ENCODE measurements at places on chromosomes 11 and 22. TPM values are rescaled to one million over a fixed set of nuclear protein-coding genes. Genes with fewer than 3 reads are reported as not detected.

DNA sequence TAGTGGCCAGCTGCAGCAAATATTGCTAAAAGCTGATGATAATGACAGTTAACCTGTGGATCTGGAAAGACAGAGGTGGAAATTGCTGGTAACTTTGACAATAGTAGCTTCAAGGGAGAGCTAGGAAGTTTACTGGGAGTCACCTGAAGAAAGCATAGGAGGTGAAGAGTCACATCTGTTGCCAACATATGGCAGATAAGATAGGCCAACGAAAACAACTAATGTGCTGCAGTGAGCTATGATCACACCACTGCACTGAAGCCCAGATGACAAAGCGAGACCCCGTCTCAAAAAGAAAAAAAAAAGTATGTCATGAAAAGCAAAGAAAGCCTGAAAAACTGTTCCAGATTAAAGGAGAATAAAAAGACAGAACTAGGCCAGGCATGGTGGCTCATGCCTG, 4.3 kb upstream of the PRDM10 start:
- DNase-seq = no peak

DNA sequence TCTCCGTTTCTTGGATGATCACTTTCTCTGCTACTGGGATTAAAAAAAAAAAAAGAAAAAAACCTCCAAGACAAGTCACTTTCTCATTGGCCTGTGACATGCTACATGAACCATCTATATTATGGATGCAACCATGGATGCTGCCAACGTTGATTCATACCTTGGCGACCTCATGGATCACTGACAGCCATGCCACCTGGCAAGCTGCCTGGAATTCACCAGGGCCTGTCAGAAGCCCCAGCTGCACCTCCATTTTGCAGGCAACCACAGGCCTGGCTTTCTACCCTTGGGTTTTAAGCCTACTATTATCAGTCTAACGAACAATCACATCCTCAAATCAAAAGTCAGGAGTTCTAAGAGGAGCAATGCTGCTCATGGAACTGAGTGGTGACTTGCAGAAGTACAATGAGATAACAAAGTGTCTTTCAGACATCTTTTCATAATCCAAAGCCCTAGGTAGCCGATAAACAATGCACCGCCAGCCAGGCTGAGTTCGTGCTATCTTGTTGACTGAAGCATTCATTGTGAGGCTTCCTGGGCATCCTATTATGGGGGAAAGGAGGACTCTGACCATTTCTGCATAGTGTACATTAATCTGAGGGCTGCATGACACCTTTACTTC, 48.0 kb upstream of the CADM1 start:
- no peak for DNase-seq

GRCh38 chr22:41015003-41015402, 63.8 kb downstream of the RBX1 start:
- DNase-seq = no peak

DNA sequence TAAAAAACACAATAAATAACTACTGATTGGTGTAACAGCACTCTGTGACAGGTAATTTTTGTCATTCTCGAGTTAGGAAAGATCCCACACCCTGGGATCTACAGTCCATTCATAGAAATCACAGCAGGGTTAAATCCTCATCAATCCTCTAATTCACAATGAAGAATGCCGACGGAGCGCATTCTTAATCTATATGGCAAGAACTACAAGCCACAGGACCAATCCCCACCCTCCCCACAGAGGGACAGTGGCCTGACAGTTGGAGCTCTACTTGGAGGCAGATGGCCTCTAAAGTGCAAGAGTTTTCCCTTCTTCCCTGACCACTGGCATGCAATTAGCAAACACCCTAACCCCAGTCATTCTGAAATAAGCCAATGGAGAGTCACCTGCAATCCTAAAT, 34.2 kb downstream of the TCF20 start:
- DNase-seq = no peak

DNA sequence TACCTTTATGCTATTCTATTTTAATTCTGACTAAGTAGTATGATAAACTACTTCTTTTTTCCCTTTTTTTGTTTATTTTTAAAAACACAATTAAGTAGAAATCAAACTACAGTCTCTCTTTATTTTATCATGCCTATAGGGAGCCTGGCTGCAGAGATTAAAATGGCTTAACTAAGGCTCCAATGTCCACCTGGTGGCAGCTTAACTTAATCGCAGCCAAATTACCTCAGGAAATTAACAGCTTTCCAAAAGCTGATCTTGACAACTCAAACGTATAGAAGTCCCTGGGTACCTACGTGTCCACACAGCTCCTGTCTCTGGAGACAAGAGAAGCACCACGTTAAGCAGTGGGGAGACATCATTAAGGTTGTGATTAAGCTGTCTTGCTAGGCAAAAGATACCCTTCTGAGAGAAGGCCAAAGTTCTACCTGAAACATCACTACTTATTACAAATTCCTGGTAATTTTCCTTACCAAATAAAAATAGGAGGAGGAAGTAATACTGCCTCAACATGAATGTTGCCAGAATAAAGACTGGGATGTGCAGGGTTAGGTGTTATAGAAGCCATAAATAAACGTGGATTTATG, 63.2 kb upstream of the SNX19 start:
- DNase-seq = peak; percentile 72

PDE3B gene
- total RNA-seq = 0.11 TPM

DCUN1D5 gene
- total RNA-seq = 206 TPM

TIMM10B gene
- total RNA-seq = 26.4 TPM

OSM gene
- total RNA-seq = not detected

Measured in PC-3 (cell line).